ENCODE measurements at places on chromosomes 6 and 20. TPM values are rescaled to one million over a fixed set of nuclear protein-coding genes. Genes with fewer than 3 reads are reported as not detected.

GRCh38 chr6:7912024-7912423 is 1.4 kb upstream of the TXNDC5 start:
- H3K4me3 ChIP-seq = no peak overlapping the region
- no peak for DNase-seq
- H3K27ac ChIP-seq = no peak overlapping the region
- H3K36me3 ChIP-seq = no peaks in the 10 kb centered on the region
- H3K27me3 ChIP-seq = no peaks in the 10 kb centered on the region

GRCh38 chr20:50464026-50464724 is 46.0 kb upstream of the PTPN1 start:
- H3K27ac ChIP-seq = no peak overlapping the region
- no peak overlapping the region for H3K4me3 ChIP-seq
- no peaks in the 10 kb centered on the region for H3K4me1 ChIP-seq
- no peaks in the 10 kb centered on the region for H3K27me3 ChIP-seq
- peak; percentile 73 for DNase-seq
- no peaks in the 10 kb centered on the region for H3K36me3 ChIP-seq

GRM1 gene
- not detected for total RNA-seq

RALGAPA2 gene
- 36.9 TPM for total RNA-seq

HLA-DMB gene
- total RNA-seq = 16.9 TPM

Data from uterus (tissue), 4 donors.